ENCODE measurements at places on chromosomes 1 and 21.

- no peak for DNase-seq
Measured at GRCh38 chr1:86389307-86389706, 6.8 kb downstream of the ODF2L start.

DNA sequence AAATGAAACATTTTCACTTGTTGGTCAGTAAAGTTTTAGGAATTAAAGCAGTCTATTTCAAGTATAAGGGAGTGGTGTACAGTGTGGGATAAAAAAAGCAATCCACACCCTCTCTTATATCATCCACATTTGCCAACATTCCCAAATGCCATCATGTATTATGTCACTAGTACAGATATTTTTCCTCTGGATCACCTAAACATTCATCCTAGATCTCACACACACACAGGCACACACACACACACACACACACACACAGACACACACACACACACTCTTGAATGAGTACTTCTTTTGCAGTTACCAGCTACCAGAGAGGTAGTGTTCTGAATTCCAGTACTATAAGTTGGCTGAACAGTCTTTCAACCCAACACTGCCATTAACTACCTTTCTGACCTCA lies 1369.1 kb upstream of the ADGRL4 start:
- DNase-seq, result no peak

- no peak for DNase-seq
Measured at GRCh38 chr1:220243947-220244346, 28.3 kb downstream of the RAB3GAP2 start.

- no peak for DNase-seq
Measured at GRCh38 chr1:234713440-234713839, 103.5 kb upstream of the IRF2BP2 start.

- no peak for DNase-seq
Measured at GRCh38 chr1:46236882-46237281, 10.7 kb upstream of the RAD54L start.

DNA sequence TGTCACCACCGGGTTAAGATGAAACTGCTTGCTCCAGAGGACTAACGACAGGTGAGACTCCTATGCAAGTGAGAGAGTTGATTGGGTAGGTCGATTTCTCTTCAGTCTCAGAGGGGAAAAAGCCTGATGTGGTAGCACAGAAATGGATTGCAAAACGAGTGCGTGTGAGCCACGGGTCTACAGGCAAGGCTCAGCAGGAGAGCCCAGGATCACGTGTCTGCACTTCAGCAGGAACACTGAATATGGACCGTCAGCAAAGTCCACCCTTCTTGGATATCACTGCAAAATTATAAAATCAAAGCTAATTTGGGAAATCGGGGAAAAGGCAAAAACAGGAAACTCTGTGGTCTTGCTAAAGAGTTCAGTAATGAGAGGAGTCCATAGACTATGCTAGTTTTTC lies 107.7 kb upstream of the ZNF648 start:
- DNase-seq, result no peak

- DNase-seq, result no peak
Measured at GRCh38 chr1:43671193-43671592, 21.2 kb downstream of the KDM4A start.

DNA sequence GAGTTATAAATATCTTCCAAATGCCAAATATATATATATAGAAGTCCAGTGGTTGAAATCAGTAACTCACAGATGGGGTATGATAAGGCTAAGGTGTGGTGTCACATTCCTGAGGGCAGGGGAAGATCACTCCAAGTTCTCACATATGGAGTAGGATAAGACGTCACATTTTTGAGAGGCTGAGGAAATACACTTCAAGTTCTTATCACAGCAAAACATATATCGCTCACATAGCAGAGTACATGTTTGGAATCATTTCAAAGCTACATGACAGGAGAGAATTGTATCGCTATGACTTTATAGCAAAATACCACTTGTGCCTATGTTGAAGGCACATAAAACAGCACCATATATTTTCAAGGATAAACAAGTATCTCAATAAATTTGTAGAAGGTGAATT lies 55.1 kb downstream of the RBM11 start:
- DNase-seq, result no peak

- no peak for DNase-seq
Measured at GRCh38 chr1:42938645-42939615, 19.7 kb downstream of the SLC2A1 start.

DNA sequence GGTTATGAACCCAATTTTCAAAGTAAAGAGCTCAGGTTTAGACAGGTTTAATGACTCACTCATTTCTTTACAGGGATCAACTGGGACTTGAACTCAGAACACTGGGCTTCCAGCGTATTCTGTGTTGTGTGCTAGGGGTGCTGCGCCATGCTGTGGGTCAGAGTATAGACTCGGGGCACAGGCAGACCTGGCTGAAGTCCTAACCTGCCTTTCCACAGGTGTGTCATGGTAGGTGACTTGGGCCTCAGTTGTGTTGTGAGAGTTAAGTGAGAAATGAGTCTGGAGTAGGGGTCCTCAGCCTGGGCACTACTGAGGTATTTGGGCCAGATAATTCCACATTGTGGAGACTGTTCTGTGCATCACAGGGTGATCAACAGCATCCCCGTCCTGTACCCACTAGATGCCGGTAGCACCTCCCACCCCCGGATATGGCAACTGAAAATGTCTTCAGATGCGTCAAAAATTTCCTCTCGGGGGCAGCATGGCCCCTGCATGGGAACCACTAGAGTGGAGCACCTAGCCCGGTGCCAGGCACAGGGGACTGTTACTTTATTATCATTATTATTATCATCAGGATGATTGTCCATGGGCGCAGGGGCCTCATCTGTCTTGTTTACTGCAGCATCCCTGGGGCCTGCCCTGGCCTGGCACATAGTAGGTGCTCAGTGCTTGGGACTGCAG lies 575.5 kb downstream of the PTPRU start:
- no peak for DNase-seq

- no peak for DNase-seq
Measured at GRCh38 chr1:24946861-24947658, 17.0 kb upstream of the RUNX3 start.

GRCh38 chr1:118298397-118298796 lies 113.4 kb upstream of the SPAG17 start:
- no peak for DNase-seq

GRCh38 chr1:48190881-48191280 lies 31.6 kb upstream of the SLC5A9 start:
- no peak for DNase-seq

DNA sequence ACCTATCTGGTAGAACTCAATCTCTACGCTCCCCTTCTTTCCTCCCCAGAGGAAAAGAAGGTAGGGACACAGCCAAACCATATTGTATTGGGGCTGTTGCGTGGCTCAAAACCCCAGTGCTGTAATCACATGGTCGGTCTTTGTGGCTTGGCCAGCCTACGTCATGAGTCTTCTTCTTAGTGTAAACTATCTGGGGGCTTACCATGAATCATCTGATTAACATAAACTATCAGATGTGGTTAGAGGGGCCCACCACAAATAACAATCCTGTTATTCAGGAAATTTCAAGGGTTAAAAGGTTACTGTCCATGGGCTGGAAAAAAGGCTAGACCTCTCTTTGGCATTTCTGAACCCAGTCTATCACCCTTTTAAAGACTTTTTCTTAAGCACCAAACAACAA lies 49.5 kb upstream of the GPR52 start:
- no peak for DNase-seq

GRCh38 chr21:17925000-17925610 lies 105.9 kb upstream of the C21orf91 start:
- no peak for DNase-seq

GRCh38 chr1:96256130-96256790 lies 465.3 kb upstream of the PTBP2 start:
- no peak for DNase-seq

- DNase-seq, result no peak
Measured at GRCh38 chr1:29679828-29680558, 443.7 kb downstream of the PTPRU start.

GRCh38 chr1:51534447-51534846 lies 15.4 kb upstream of the EPS15 start:
- DNase-seq, result no peak

All from bone marrow (tissue), 2 donors.